ENCODE measurements at places on chromosomes 3 and 15. TPM values are rescaled to one million over a fixed set of nuclear protein-coding genes. Genes with fewer than 3 reads are reported as not detected.

The CEP63 gene
- 17.9 TPM for total RNA-seq

The CHRD gene
- total RNA-seq: 10.7 TPM

The KCNAB1 gene
- total RNA-seq: not detected

The SERPINI2 gene
- total RNA-seq: not detected

The SLC22A14 gene
- not detected for total RNA-seq

All from myometrial cell (primary cell).